T-helper 1 cell (primary cell): ENCODE measurements at places on chromosomes 2 and 18.

DNA sequence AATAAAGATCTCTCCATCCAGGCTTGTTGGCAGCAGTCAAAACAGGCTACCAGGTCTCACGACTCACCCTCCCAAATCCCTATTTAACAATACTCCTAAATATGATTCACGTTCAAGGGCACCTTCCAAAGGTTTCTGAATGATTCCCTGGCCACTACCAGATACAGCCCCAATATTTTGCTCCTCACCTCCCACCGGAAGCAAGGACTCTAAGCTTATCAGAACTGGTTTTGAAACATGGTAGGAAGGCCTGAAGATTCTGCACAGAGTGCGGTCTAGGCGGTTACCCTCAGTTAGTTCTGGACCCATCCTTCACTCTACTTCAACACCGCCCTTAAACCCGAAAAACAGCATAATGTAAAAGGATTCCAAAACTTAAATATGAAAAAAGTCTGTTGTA lies 5.2 kb downstream of the PPP4R1 start:
- no peak for DNase-seq

DNA sequence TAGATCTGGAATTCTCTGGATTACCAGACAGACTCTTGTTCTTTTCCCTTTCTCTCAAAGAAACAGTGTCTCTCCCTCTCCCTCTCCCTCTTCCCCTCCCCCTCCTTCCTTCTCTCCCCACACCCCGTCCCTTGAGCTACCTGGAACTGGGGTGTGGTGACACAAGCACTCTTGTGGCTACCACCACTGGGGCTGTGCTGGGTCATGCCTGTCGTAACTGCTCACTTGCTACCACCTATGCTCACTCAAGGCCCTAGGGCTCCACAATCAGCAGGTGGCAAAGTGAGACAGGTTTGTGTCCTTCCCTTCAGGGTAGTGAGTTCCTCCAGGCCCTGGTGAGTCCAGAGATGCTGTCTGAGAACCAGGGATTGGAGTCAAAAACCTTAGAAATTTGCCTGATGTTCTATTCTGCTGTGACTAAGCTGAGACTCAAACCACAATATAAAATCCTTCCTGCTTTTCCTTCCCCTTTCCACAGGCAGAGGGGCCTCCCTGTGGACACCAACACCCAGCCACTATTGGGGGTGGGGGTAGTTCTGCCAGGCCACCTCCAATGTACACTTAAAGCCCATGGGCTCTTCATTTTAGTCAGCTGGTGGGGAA lies 70.8 kb downstream of the OXER1 start:
- DNase-seq = no peak

GRCh38 chr2:60441800-60442199 lies 111.7 kb downstream of the BCL11A start:
- DNase-seq = no peak

DNA sequence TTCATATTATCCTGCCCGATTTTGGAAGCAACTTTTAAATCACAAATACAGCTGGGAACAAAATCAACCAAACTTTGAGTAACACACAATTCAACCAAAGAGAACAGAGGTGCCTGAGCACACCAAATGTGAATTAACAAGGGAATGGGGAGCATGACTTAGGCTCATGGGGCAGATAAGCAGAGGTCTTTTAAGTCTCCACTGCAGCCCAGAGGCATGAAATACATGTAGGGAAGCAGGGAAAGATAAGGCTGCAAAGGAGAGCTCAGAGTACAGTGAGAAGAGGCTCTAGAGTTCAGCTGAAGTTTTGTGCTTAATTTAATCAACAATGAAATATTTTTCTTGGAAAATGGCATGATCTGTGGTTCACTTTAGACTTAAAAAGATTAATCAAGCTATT lies 49.0 kb downstream of the CYTIP start:
- no peak for DNase-seq

DNA sequence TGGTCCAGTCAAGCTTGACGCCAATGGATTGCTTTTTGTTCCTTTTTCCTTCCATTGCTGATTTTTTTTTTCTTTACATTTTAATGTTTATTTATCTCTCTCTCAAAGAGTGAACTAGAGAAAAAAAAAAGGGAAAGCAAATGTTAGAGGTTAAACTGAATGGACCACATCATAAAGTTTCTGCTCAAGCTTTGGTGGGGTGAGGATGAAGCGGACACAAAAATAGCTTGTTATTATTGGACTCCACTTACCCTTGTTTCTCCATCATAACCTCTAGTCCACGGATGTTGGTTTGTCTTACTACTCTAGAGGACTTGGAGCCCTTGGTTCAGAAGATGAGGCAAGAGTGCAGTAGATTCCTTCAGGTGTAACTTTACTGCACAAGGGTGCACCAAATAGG lies 27.6 kb upstream of the CERS6 start:
- DNase-seq = no peak

GRCh38 chr2:105915005-105915558 lies 170.4 kb downstream of the NCK2 start:
- no peak for DNase-seq

GRCh38 chr2:127597984-127598380 lies 48.0 kb upstream of the GPR17 start:
- DNase-seq = no peak

GRCh38 chr2:82342356-82342755 lies 2037.8 kb upstream of the LRRTM1 start:
- no peak for DNase-seq

DNA sequence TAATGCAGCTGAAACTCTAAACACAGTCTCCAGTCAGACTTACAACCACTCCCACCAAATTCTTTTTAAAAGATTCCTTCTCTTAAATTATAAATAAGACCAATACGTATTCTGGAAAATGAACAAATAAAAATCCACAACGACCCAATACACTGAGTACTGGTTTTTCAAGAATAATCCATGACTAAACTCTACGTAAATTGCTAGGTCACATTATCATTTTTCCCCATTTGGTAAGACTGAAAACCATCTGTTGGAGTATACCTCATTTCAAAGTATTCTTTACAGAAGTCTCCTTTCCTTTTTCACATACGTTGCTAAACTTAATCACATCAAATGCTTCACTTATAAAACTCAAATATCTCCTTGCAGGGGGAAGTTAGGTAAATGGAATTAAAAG lies 6.0 kb downstream of the ZNF516 start:
- no peak for DNase-seq

GRCh38 chr2:68230241-68231060 lies 21.9 kb downstream of the PPP3R1 start:
- no peak for DNase-seq

GRCh38 chr2:106551417-106552130 lies 64.4 kb downstream of the CD8B2 start:
- DNase-seq = no peak

- no peak for DNase-seq
These were observed 20.8 kb downstream of the ANO7 start for GRCh38 chr2:241209271-241209670.

DNA sequence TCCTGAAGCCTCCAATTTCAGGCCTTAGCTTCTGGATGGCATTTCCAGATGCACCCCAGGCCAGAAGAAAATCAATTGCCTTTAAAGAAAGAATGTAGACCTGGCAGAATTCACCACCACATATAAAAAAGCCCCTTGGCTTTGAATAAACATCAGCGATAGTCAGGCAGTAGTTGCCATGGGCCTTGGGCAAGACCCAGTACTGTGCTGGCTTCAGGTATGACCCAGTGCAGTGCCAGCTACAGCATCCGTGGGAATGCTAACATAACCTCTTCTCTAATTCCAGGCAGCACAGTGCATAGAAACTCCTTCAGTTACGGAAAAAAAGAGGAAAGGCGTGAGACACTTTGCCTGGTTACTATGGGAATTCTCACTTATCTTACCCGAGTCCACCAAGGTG lies 539.6 kb upstream of the LRRTM4 start:
- no peak for DNase-seq

DNA sequence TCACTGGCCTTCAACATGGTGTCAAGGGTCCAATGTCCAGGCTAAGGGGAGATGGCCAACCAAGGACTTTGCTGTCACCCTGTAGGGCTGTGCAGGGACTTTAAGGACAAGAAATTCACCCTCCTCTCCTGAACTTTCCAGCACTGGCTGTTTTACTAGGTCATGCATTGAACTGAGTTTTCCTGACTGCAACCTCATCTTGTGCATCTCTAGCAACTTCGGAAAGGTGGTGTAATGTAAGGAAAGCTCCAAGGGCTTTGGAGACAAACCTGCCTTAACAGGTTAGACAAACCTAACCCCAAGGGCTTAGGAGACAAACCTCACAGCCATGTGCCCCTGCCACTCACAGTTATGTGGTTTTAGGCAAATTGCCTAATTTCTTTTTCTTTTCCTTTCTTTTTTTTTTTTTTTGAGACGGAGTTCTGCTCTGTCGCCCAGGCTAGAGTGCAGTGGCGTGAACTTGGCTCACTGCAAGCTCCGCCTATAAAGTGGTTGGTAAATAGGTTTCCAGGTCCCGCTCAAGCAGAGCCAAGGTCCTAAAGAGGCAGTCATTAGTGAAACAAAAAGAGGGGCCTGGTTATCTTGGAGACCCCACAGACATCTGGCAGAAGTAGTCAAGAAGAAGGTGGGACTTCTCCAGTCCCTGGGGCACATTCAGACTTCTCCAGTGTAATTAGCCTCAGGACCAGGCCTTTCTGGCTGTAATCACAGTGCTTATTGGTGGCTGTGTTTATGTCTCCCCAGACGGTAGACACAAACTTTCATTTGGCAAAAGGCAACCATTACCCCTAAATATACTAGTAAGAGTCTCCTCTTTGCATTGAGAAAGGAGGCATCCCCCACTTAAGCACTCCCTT lies 37.6 kb upstream of the PMAIP1 start:
- DNase-seq = no peak

GRCh38 chr2:240333985-240334384 lies 101.5 kb upstream of the GPC1 start:
- DNase-seq = no peak
